Karpas-422 (cell line): ENCODE measurements at places on chromosomes 6 and 20. TPM values are rescaled to one million over a fixed set of nuclear protein-coding genes. Genes with fewer than 3 reads are reported as not detected.

GRCh38 chr6:80696268-80696667 lies 589.8 kb downstream of the BCKDHB start:
- no peak for DNase-seq

- DNase-seq: no peak
Observed at GRCh38 chr20:17226410-17227218, at the start of gene PCSK2. Gene PCSK2, plus strand, starts transcription at chr20:17227040. Its CDS starts 266 bp downstream, at chr20:17227306.

GRCh38 chr6:133474516-133474915 lies 233.4 kb downstream of the EYA4 start:
- no peak for DNase-seq

DNA sequence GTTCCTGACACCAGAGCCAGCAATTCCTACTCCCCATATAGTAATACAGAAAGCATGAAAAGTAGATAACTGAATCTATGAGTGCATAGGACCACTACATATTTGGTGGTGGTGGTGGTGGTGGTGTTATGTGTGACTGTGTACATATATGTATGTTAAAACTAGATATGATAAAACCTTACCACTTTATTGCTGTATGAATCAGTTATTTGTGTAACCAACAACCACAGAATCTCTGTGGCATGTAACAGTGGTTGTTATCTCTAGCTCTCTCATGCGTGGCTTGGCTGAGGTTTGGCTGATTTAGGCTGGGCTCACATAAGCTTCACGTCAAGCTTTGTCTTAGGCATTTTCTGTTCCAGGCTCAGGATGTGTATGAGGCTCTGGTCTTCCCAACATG lies 55.7 kb downstream of the PLCB1 start:
- DNase-seq: no peak

DNA sequence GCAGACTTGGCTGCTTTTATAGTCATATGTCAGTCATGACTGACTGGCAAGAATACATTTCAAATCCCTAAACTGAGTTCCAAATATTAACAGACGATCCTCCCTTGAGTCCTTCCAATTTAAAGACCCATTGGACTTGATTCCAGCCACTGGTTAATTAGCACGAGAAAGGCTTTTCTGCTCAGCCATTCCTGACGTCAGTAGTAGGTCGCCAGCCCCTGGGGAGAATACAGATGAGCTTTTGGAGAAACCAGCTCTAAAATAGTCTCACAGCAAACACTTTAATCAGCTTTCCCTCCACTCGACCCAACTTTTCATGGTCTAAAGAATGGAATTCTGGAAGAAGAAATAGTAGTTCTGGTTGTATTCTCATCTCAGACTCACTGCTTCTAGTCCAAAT lies 91.6 kb downstream of the SLC22A3 start:
- no peak for DNase-seq

- peak; percentile 32 for DNase-seq
Observed at GRCh38 chr6:7041511-7042026, 66.2 kb upstream of the RREB1 start.

GRCh38 chr6:128252341-128253176 lies 267.8 kb downstream of the PTPRK start:
- DNase-seq: no peak

GRCh38 chr20:2706688-2707352 lies 14.2 kb downstream of the EBF4 start:
- DNase-seq: no peak

GRCh38 chr6:148470156-148470555 lies 127.5 kb downstream of the SASH1 start:
- no peak for DNase-seq

GRCh38 chr6:2749969-2750600 lies 637 bp downstream of the MYLK4 start:
- DNase-seq: peak; percentile 90

Gene KIAA1586
- total RNA-seq: 12.3 and 12.7 TPM in 2 replicates

Gene ALDH5A1
- 33.1 and 33.9 TPM in 2 replicates for total RNA-seq

Gene SIRPD
- total RNA-seq: not detected in 2 replicates

Gene ADGRG6
- not detected in 2 replicates for total RNA-seq

Gene ZNF831
- 0.11 TPM in 1 of 2 replicates, not detected in the other for total RNA-seq
